Activated T-cell treated with anti-CD3 and anti-CD28 coated beads for 4 hours (primary cell): ENCODE measurements at places on chromosomes 7 and 10.

- DNase-seq, result no peak
Observed at GRCh38 chr7:150307129-150307528, 16.0 kb upstream of the LRRC61 start.

DNA sequence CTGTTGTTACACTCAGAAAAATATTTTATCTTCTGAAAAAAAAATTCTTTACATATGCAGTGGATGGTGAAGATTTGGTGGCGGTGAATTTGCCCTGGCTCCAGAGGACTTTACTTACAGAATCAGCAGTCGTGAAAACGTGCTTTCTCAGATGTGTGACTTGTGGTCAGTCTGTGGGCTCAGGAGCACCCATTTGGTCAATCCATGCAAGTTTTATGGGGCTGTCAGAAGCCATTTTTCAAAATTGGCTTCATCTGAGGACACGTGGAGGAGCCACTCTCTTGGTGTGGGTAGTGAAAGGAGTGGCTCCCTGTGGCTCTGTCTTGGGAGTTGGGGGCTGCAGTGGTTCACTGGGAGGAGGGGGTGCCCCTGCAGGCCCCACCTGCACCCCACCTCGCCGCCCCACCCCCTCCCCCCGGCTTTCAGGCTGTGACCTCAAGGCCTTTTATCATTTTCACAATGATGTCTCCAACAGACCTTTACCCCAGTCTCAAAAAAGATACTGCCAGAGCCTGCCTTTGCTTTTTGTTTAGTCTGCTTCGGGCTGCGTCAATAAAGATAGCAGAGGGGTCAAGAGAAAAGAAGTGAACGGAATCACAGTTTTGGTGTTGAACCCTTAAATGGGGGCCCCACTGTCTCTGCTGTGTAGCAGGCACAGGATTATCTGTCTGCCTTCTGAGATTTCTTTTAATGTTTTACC lies 137.4 kb downstream of the MGMT start:
- no peak for DNase-seq

GRCh38 chr10:93445097-93445960 lies 36.8 kb downstream of the MYOF start:
- DNase-seq, result no peak

DNA sequence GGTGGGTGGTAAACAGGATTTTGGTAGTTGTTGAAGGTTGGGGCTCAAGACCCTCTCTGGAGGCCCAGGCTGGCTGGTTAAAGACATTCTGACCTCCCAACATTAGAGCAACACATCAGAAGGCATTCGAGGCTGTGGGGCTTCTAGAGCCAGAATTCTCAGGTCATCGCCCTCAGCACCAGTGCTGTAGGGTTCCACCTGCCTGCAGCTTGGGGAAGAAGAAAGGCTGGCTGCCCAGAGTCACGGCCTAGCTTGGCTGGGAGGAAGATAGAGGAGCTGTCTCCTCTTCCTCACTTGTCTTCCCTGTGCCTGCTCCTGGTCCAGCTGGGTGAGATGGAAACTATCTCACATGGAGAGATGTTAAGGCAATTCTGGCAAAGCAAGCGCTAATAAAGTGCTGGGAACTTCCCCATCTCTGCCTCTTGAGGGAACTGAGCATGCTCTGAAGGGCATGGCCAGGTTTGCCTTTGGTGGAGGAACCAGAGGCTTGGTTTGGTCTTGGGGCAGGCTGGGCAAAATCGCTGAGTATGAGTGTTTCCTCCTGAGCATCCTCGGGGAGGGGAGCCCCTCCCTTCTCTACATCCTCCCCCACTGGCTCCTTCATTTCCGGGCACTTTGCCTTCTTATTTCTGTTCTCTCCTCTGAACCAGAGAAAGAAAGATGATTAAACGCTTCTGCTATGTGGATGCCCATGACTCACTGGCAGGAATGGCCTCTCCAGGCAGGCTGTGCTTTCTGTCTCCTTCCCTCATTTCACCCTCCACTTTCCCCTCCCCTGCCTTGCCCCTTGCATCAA lies 509.0 kb upstream of the PODXL start:
- no peak for DNase-seq

DNA sequence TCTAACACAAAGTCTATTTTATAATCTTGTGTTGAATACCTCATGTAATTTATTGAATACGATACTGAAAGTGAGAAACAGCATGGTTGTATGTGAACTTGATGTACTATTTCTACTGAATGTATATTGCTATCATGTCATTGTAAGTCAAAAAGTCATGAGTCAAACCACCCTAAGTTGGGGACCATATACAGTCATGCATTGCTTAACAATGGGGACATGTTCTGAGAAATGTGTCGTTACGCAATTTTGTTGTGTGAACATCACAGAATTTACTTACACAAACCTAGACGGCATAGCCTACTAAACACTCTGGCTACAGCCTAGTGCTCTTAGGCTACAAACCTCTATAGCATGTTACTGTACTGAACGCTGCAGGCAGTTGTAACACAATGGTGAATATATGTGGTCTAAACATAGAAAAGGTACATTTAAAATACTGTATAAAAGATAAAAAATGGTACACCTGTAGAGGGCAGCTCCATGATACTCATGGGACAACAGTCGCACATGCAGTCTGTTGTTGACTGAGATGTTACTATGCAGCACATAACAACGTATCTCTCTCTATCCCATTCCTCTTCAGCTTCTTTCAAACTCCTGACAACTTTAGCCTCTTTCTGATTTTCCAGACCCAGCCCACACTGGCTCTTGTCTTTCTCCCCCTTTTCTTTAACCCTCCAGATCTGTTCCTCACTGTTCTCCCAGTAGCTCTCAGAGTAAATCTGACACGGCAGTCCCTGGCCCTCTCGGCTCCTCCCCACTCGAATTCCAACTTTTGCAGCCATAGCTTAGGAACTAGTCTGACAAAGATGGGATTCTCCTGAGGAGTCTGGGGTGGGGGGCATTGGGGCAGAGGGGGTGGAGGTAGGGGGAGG lies 90.1 kb downstream of the SNX10 start:
- no peak for DNase-seq

GRCh38 chr10:28367929-28368484 lies 65.1 kb upstream of the MPP7 start:
- DNase-seq, result peak; percentile 29

DNA sequence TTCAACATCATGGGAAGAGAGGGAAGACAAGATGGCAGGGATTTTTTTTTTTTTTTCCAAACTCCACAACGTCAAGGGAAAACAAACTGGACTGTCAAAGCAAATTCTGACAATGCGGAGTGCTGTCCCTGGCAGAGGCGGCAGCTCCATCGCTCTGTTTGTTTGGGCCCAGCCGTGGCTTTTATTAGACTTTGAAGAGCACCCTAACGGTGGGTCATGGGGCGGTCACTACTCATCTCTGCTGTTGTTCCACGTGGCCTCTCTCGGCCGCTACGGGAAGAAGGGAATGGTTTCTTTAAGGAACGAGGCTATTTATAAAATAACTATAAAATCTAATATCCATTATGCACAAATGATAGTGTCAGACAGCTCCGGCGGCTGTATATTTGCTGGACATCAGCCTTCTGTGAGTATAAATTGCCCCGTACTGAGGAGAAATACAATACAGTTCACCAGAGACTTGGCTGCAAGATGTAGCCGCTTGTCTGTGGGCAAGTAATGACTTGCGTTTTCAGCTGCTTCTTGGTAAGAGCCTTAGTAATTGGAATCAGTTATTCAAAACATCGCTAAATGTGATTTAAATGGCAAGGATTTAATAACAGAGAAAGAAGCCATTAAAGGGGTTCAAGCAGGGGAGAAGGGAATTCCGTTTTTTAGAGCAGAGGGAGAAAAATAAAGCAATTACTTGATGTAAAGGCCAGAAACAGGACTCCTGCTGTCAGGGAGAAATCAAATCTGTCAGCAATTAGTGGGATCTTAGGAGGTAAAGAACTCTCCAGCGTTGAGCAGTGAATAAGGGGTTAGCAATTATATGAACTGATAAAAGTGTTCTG lies 61.7 kb upstream of the RAB11FIP2 start:
- no peak for DNase-seq

DNA sequence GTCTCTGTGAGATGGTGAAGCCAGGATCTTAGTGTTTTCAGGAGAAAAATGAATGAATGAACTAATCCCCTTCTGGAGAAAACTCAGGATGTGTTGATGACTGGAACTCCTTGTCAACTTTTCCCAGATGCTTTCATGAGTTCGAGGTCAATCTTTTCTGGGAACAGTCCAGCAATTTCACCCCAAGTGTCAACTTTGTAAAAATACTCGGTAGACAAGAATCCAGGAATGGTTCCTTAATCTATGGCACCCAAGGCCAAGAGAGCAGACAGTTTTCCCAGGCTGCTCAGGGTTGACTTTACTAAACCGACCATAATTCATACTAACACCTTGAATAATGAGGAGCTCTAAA lies 31.1 kb upstream of the LYZL1 start:
- DNase-seq, result no peak

DNA sequence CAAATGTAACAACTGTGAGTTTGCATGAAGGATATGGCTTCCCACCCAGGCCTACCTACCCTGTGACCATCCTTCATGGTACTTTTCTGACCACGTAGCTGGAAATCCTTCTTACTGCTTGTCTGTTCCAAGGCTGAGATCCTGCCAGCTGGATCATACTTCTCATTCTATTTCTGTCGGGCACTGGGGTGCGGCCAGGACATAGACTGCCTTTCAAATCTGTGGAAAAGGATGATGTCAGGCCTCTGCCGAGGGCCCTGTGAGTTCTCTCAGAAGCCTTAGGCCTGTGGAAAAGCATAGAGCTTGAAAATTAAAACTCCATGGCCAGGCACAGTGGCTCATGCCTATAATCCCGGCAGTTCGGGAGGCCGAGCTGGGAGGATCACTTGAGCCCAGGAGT lies 10.0 kb downstream of the VWC2 start:
- no peak for DNase-seq

DNA sequence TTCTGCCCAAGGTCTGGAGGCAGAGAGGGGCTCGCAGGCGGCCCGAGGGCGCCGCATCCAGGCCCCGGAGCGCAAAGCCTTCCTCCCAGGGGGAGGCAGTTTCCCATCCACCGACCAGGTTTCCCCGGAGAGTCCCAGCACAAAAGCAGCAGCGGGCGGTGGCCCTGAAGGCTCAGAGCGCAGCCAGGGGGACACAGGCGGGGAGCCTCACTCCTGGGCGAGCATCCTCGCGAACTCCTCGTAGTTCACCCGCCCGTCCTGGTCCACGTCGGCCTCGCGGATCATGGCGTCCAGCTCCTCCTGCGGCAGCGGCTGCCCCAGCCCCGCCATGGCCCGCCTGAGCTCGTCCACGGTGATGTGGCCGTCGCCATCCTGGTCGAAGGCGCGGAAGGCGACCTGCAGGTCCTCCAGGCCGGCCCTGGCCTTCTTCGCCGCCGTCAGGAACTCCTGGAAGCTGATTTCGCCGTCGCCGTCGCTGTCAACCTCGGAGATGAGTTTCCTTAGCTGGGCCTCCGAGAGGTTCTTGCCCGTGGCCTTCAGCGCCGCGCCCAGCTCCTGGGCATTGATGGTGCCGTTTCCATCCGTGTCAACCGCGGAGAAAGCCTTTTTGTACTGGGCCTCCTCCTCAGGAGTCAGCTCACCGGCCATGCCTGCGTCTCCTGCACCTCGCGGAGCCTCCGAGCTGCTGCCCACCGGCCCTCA lies 428 bp downstream of the CALML5 start:
- DNase-seq, result no peak
